Inflammatory macrophage treated with lipopolysaccharide for 1 hour (primary cell): ENCODE measurements at places on chromosomes 2 and 18.
A peak's percentile ranks its signal among the peaks of the same experiment; 100 is the strongest.

GRCh38 chr2:88085602-88086001 lies 18.0 kb downstream of the SMYD1 start:
- DNase-seq: no peak

GRCh38 chr18:9413576-9413975 lies 61.7 kb upstream of the RALBP1 start:
- DNase-seq: no peak

DNA sequence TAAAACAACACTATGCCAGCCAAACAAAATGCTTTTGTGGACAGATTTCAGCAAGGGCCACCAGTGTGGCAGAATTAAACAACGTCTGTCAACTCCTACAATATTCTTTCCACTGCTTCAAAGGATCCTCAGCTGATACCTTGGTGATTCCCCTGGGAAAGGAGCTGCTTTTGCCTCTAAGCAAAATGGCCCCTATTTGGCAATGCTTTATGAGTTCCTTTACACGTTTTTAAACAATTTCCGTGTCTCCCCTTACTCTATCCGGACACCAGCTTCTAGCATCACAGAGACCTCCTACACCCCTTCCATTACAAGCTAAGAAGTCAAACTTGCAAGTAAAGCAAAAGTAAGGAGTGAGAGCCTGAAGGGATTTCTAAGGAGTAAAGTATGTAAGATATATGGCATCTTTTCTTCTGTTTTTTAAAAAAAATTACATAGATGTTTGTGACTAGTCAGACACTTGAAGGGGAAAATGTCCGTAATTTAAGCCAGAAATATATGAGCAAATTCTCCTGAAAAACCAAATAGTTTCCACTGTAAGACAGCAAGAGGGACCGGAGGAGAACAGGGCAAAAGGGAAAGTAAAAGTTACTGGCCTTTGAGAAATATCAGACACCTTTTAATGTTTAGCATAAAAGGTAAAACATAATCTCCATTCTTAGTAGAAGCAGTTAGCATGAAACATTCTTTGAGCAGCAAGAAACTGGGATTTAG lies 1.9 kb downstream of the SOS1 start:
- peak; percentile 20 for DNase-seq

DNA sequence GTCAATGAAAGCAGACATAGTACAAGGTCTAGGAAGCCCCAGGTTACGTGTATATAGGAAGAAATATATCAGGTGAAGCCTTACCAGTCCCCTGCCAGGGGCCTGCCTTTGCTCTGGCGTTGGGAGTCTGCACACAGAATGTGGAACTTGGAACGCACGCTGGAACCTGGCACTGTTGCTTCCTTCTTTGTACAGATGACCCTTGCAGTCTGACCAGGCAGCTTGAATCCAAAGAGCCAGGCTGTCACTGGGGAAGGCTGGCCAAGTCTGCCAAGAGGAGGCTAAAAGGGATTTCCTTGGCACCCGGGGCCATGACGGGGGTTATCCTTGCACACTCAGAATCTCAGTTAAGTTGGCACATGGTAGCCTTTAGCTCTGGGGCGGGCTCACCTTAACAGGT lies 39.5 kb downstream of the TMEM247 start:
- DNase-seq: no peak

GRCh38 chr2:14635391-14635871 lies 2.9 kb downstream of the LRATD1 start:
- DNase-seq: no peak

DNA sequence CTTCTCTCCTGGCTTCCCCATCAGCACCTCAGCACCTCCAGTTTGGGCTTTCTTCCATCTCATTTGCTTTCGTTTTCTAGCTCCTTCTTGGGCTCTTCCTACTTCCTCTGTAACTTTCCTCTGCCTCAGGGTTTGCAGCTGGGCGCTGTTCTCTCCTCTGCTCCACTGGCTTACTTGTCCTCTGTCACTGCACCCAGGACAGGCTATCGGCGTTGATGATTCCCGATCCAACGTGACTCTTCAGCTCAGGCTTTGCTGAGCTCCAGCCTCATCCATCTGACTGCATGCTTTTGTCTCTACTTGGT lies 362.4 kb downstream of the CYRIA start:
- peak; percentile 9 for DNase-seq

- DNase-seq: peak; percentile 78
Measured at GRCh38 chr18:48952287-48953103, 1.7 kb upstream of the SMAD7 start.

DNA sequence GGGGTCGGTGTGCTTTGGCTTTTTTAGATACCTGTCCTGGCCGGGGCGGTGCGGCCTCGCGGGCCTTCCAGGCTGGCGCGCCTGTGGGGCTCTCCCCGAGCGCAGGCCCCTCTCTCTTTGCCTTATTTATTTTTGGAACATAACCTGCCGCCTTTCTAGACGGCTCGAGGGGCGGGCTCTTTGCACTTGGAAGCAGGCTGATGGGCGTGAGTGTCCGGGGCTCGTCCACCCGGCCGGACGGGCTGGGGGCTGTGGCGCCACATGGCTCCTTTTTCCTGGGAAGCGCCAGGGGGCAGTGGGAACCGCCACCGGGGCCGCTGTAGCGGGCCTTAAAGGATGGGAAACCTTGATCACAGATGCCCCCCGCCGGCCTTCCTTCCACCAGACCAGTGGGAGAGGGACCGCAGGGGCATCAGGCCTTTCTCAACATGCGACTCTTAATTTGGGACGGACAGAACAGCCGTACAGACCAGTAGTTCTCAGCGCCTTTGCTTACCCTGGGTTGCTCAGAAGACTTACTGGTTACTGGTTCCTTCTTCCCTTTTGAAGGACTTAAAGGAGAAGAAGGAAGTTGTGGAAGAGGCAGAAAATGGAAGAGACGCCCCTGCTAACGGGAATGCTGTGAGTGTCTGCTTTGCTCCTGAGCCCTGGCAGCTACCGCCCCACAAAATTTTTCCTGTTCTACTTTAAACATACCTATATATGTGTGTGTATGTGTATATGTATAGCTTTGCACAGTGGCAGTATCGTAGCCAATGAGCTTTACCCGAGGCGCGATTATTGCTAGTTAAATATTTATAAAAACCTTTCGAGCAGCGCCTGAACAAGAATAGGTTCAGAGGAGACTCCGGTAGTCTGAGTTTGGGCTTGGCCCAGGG lies 2.7 kb downstream of the PTMA start:
- peak; percentile 43 for DNase-seq

DNA sequence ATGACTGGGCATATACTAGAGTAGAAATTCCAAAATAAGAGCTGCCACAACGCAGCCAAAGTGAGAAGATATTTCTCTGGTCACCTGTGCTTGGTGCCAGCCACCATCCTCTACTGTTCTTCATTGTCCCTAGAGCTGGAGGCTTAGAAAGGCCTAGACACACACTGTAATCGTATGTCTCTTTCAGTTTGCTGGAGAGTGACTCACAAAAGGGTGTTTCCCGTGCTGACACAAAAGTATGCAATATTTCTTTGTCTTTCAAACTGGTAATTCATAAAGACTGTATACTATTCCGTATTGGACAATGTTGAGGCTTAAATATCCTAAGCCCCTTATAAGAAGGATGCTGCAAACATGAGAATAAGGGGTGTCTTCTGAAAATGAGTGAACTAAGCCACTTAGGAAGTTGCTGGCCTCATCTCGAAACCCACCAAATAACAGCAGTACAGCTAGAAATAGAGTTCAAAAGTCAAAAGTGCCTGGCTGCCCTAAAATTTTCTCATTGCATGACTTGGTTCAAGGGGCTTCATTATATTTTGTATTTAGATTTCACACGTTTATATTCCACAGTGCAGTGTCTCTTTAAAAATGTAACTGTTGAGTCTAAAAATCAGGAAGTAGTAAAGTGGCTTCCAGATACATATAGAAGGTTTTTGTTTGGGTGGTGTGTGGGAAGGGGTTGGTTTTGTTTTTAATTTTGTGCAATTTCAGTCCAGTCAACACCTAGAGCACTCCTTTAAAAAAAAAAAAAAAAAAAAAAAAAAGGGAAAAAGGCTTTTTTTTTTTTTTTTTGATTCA lies 601.1 kb downstream of the ARHGAP15 start:
- peak; percentile 87 for DNase-seq

DNA sequence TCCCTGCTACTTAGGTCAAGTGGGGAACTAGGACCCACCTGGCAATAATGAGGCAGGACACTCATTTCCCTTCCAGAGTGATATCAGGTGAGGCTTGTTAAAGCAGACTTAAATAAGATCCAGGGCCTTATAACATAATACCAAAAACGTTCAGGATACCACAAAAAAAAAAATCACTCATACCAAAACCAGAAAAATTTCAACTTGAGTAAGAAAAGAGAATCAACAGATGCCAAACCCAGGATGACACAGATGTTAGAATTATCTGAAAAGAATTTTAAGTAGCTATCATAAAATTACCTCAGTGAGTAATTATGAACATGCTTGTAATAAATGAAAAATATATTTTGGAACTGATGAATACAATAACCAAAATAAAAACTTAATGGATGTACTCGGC lies 255.6 kb upstream of the OSR1 start:
- DNase-seq: no peak

- no peak for DNase-seq
Measured at GRCh38 chr18:63316612-63317555, 2.7 kb downstream of the BCL2 start.

GRCh38 chr2:84838434-84839145 lies 42.3 kb downstream of the TRABD2A start:
- DNase-seq: no peak

DNA sequence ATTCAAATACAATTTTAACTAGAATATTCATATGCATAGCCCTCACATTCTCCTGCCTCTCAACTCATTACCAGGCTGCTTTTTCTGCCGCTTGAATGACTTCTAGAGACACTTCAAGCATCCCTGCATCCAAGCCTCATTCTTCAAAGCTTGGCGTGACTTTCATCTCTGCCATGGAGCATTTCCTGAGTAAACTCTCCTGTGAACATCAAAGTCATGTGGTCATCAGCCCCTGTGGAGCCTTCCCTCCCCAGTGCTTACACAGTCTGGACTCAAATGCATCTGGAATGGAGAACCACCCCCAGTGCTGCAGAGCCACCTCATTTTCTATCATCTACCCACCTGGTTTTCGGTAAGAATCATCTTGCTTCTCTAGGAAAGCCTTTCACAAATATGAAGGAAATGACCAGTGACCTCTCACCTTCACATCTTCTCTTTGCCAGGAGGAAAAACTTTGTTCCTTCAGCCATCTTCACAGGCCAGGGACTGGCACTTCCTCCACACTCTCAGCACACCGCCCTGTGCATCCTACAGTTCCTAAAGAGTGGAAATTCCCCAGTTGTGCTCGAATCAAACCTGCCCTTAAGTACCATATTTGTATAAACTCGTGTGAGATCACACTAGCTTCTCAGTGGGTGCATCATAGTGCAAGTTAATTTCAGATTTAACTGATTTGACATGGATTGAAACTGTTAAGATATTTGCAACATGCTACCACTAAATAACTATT lies 116.4 kb downstream of the COL6A3 start:
- DNase-seq: peak; percentile 47

GRCh38 chr18:79567481-79568147 lies 112.0 kb upstream of the CTDP1 start:
- no peak for DNase-seq

- DNase-seq: no peak
Measured at GRCh38 chr2:129004485-129004884, 685.8 kb upstream of the HS6ST1 start.

GRCh38 chr2:76159042-76159648 lies 448.4 kb upstream of the GCFC2 start:
- no peak for DNase-seq

DNA sequence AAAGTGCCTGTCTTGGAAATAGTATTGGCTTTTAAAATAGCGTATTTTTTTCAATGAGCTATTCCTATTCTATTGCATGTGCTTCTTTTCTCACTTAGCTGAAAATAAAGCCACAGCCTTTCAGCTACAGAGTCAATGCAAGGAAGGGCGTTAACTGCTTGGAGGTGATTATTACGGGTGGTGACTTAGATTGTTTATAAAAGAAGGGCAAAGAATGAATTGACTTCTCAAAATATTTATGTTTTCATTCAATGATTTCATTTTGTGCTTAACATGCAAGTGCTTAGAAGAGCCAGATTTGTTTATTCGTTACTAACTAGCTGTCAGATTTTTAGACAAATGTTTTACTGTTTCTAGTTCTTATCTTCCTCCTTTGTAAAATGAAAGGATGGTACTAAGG lies 2.8 kb upstream of the CHN1 start:
- DNase-seq: no peak

DNA sequence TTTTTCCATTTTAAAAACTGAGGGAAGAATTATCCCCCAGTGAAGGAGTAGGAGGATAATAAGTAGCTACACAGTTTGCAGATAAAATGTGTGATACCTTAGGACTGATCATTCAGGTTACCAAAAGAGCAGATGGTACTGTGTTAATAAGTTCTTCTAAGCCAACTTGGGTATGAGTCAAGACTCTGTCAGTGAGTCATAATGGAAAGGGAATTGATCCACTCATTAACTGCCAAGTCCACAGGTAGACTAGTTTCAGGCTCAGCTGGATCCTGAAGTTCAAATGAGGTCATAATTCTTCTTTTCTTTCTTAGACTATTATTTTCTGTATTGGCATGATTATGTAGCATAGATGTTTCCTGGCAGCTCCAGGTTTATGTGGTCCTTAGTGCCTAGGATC lies 142.4 kb upstream of the ALPP start:
- DNase-seq: no peak

GRCh38 chr2:46548103-46548486 lies 68.7 kb downstream of the TMEM247 start:
- peak; percentile 81 for DNase-seq

- DNase-seq: no peak
Measured at GRCh38 chr18:13246591-13246990, 28.0 kb downstream of the LDLRAD4 start.

GRCh38 chr18:24986666-24987302 lies 365.2 kb downstream of the ZNF521 start:
- DNase-seq: no peak

DNA sequence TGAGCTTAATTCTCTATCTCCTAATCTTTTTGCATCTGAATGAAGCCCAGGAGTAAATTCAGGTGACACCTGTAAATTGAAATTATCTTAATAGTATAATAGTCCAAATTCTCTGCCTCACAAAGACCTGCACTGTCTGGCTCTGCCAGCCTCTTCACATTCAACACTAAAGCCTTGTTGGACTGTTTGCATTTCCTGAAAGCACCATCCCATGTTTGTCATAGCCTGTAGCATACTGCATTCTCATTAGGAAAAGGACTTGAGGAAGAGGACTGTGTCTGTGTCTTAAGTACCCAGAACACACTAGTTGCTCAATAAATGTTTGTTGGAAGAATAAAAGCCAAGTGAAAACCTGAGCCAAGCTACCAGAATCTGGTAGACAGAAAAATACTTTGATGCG lies 42.9 kb upstream of the GRHL1 start:
- no peak for DNase-seq

GRCh38 chr2:63786471-63786870 lies 55.2 kb upstream of the UGP2 start:
- no peak for DNase-seq

DNA sequence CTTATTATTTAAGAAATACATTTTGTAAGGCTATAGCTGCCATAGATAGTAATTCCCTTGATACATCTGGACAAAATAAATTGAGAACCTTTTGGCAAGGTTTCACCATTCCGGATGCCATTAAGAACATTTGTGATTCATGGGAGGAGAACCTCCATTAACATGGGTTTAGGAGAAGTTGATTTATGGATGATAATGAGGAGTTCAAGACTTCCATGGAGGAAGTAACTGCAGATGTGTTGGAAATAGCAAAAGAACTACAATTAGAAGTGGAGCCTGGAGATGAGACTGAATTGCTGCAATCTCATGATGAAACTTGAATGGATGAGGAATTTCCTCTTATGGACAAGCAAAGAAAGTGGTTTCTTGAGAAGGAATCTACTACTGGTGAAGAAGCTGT lies 17.3 kb downstream of the PHLPP1 start:
- DNase-seq: peak; percentile 34

GRCh38 chr2:223282221-223282620 lies 230.2 kb downstream of the KCNE4 start:
- DNase-seq: no peak

GRCh38 chr2:238523158-238524110 lies 96.7 kb downstream of the ASB1 start:
- DNase-seq: no peak
